NCI-H187 (cell line): ENCODE measurements at places on chromosomes 3 and 15.

DNA sequence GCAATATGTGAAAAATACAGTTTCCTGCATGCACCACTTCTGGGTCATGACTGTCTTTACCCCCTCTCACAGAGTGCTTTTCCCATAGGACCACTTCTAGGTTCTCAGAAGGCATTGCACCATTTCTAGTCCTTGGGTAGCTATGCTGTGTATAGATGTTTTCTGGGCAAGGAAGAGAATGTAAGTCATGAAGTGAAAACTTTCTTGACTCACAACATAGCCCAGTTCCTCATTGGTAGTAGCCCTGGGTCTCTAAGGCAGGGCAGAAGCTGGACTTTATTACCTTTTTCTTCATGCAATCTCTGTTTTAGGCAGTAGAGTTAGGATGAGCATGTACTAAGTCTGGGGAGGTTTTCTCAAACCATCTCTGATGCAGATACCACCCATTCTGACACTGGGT, 203.1 kb downstream of the EPHB1 start:
- no peak for DNase-seq

DNA sequence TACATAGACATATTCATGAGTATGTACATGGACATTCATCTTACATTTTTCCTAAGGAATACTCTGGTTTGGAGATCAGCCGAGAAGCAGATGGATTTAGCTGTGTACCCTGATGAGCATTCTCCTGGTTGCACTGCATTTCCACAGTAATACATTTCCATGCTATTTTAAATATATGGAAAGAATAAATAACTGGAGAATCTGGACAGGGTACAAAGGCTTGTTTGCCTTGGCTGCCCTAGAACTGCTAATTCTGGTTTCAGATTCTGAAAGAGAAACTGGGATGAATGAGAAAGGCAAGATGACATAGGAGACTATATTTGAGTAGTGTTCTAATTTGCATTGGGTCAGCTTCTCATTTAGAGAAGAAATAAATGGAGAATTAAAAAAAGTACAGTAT, 190.8 kb upstream of the FAM3D start:
- DNase-seq: no peak

DNA sequence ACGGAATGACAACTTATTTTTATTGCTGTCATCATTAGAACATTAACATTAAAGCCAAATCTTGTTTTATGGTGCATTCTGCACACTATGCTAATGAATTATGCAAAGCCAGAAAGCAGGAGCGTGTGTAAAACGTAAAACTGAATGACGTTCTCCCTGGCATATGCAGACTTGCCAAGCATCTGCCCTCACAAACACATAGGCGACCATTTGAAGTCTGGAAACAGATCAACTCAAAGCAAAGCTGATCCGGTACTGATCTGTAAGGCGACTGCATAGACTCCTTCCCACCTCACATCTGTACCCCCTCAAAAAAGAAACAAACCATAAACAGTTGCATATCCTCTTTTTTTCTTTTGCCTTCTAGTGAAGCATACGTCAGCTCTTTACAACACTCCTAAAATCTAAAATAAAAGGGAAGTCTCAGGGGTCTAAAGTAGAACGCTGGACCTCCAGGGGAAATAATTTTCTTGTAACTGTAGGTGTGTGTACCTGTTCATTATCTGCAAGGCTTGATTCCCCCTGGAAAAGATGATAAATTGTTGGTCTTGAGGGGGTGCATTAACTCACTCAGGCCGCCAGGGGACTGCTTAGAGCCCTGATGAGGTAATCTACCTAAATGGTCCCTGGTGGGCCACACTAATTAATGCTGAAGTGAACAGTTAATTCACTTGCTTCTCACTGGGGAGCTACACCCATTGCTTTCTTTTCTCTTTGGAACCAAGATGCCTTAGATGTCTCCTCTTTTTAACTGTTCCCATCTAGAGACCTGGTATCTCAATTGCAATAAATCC, 231.4 kb downstream of the CDIN1 start:
- no peak for DNase-seq

DNA sequence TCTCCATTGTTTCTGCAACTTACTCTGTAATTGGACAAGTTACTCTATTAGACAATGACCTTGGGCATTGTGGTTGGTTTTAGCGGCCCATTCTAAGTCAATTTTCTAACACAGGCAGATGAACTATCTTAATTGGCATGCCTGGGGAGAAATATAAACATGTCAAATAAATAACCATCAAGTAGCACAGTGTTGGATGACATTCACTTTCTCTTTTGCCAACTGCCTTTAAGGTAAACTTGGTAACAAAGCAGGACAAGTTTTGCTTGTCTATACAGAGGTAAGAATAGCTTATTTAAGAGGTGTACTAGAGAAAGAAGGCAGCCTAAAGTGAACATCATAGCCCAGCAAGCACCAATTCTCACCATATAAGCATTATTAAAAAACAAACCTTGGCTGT, 599.6 kb downstream of the GBE1 start:
- no peak for DNase-seq

DNA sequence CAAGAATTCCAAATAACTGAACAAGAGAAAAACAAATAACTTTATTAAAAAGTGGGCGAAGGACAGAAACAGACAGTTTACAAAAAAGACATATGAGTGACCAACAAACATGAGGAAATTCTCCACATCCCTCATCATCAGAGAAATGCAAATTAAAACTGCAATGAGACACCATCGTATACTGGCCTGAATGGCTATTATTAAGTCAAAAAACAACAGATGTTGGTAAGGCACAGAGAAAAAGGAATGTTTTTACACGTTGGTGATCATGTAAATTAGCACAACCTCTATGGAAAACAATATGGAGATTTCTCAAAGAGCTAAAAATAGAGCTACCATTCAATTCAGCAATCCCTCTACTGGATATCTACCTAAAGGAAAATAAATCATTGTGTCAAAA, 1260.4 kb upstream of the ALCAM start:
- no peak for DNase-seq

DNA sequence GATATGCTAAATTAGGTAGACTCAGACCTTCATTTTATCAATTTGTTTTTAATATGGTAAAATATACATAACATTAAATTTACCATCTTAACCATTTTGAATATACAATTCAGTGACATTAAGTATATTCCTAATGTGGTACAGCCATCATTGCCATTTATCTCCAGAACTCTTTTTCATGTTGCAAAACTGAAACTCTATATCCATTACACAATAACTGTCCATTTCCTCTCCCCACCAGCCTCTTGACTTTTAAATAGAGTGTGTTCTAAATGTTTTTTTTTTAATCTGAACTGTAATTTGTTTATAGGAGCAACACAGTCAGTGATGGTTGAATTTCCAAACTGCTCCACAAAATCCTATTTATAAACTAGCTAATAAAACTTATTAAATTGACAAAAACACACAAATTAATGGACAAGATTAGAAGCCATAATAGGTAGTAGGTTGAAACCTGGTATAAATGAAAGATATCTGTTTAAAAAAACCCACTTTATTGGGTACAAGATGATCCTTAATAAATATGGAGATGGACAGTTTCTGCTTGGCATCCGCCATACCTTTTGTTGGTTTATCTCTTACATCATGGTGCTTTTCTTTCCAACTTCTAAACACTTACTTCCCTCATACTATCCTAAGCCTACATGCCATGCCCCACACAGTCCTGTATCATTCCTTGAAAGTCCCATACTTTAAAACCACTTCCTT, 142.4 kb downstream of the ZPLD1 start:
- no peak for DNase-seq

DNA sequence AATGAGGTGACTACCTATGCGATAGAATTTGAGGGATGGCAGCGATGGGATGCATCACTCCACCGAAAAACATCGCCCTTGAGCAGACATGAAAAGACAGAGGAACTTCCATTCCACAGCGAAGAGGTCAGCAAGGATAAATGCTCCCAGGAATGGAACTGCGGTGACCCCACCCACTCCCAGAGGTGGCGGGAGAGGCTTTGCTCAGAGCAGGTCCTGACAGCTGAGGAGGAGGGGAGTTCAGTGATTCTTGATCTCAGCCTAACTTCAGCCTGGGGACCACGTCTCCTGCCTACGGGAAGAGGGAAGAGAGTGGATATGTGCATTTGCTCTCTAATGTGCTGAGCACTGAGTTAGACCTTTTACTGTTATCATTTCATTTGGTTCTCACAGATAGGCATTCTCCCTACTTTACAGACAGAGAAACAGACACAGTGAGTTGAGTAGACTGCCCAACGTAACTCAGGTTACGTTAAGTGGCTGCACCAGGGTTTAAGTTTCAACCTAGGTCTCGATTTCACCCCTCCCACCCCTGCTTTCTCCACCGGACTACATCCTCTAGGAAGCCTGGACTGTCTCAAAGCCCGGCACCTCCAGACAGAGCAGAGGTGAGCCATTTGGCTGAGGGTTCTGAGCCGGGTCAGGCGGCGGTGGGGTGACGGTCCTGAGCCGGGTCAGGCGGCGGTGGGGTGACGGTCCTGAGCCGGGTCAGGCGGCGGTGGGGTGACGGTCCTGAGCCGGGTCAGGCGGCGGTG, 170.0 kb downstream of the RAB11A start:
- no peak for DNase-seq

DNA sequence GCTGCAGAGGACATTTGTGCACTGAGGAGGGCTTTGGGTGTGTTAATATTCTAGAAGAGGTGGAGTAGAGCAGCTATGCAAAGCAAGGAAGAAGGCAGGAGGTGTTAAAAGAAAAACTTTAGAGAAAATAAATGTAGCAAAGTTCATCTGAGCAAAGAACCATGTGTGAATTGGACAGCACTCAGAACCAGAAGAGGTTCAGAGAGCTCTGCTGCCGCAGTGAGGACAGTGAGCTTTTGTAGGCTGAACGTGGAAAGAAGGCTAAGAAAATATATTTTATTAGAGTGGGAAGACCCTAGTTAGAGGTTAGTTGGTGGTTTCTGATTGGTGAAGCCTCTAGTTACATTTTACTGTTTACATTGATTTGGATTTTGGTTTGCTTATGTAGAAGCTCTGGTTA, 50.7 kb downstream of the ST6GAL1 start:
- DNase-seq: no peak

DNA sequence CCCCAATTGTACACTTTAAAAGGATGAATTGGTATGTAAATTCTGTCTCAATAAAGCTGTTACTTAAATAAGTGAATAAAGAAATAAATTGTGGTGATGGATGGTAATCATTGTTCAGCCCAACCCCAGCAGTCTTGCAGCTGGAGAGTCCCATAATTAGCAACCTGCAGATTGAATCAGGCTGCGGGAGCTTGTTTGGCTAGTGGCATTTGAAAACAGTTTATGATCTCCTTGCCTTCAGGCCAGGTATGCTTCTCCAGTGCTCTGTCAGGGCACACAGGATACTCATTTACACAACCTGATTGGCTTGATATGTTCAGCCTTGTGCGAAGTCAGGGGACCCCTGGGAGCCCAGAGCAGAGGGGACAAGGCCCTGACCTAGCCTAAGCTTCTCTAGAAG, 16.5 kb upstream of the TSEN2 start:
- no peak for DNase-seq

- DNase-seq: peak; percentile 59
Measured at GRCh38 chr3:133040696-133041523, 2.7 kb downstream of the TMEM108 start.

DNA sequence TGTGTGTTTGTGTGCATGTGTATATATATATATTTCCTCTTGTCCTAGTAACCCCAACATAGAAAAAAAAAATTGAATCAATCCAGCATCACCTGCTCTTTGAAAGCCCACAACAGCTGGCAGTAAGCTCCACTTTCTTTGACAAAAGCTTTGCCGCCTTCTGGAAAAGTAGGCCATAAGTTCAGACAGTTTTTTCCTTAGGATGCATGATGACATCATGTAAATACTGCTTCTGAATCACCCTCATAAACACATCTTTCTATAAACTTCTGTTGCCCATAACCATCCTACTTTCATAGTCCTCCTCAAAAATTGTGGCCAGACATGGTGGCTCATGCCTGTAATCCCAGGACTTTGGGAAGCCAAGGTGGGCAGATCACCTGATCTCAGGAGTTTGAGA, 67.4 kb downstream of the CSNK1G1 start:
- no peak for DNase-seq
